ENCODE measurements at places on chromosomes 6 and 20.

DNA sequence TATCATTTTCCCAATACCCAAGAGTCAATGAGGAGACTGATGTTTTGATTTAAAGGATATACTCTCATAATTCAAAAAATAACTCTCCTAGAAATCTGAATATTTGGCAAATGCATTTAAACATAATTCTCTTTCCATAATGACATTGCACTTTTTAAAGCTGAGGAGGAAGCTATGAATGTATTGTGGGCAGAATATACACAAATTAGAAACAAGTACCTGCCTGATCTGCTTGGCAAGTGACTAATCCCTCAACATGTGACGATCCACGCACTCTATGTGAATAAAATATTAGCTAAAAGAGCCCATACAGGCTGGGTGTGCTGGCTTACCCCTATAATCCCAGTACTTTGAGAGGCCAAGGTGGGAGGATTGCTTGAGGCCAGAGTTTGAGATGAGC lies 88.3 kb upstream of the CCDC28A start:
- H3K4me3 ChIP-seq, result no peak overlapping the region
- H3K36me3 ChIP-seq, result no peaks in the 10 kb centered on the region
- H3K27me3 ChIP-seq, result no peaks in the 10 kb centered on the region
- DNase-seq, result no peak
- H3K4me1 ChIP-seq, result peaks cover 37% of the 10 kb centered on the region

DNA sequence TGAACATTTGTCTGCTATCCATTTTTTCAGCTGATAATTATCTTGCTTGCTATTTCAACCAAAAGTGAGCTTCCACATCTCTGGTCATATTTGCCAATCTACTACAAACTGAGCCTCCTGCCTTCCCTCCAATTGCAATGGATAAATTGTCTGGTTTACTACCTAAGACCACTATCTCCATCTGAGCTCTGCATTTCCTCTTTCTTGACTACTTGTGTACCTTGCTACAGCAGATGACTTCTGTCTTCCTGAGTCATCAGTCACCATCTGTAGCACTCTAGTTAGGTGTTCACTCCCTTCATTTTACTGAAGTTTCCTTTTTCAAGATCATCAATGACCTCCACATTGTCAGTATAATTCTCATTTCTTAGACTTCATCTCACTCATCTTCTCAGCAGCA lies 33.5 kb upstream of the PHIP start:
- no peaks in the 10 kb centered on the region for H3K36me3 ChIP-seq
- no peaks in the 10 kb centered on the region for H3K27me3 ChIP-seq
- H3K4me3 ChIP-seq, result no peak overlapping the region
- DNase-seq, result no peak
- H3K4me1 ChIP-seq, result no peaks in the 10 kb centered on the region

GRCh38 chr6:118249680-118250079 lies 298.4 kb upstream of the PLN start:
- H3K4me3 ChIP-seq, result no peak overlapping the region
- no peaks in the 10 kb centered on the region for H3K27me3 ChIP-seq
- no peak overlapping the region for H3K27ac ChIP-seq
- no peak for DNase-seq
- H3K36me3 ChIP-seq, result no peaks in the 10 kb centered on the region

DNA sequence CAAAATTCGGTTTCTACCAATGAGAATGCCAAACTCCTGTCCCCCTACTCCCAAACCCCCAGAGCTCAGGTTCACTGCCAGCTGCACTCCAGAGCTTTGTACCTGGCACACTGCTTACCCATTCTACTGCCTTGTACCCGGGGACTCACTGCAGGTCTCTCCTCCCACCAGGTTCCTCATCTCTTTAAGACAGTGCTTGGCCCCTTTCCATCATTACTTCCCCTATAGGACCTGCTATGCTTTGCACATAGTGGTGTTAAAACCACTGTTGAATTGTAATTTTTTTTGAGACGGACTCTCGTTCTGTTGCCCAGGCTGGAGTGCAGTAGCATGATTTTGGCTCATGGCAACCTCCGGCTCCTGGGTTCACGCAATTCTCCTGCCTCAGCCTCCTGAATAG lies 25.9 kb downstream of the LYRM4 start:
- no peak for DNase-seq
- H3K4me1 ChIP-seq, result no peaks in the 10 kb centered on the region
- no peak overlapping the region for H3K4me3 ChIP-seq
- H3K27ac ChIP-seq, result no peak overlapping the region
- H3K27me3 ChIP-seq, result no peaks in the 10 kb centered on the region

DNA sequence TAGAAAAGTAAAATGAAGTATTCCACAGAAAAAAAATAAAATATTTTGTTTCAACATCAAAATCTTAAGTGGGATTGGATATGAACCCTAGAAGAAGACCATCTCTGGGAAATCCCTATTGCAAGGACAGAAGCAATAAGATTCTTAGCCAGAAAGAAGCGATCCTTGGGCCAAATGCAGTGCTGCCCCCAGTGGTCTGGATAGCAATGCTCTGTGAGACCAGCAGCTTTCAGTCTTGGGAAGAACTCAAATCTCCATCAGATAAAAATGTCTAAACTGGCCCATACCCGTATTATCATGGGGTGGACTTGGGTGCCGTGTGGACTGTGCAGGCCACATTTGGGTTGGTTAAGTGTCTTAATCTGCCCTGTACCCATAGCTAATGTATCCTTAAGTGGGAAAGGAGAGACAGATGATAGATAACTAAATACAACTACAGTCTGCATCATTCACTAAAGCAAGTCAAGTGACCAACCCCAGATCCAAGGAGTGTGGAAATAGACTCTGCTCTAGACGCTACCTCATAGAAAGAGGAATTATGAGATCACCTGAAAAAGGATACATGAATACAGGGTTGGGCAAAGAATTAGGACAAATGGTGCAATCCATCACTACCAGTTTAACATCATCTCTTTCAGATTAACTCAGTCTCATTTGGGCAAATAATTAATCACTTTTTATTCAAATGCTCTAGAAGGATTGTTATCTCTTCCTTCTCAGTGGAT lies 38.9 kb upstream of the SNAP25 start:
- H3K27me3 ChIP-seq, result no peaks in the 10 kb centered on the region
- H3K4me1 ChIP-seq, result no peaks in the 10 kb centered on the region
- DNase-seq, result no peak
- H3K36me3 ChIP-seq, result no peaks in the 10 kb centered on the region
- no peak overlapping the region for H3K27ac ChIP-seq

DNA sequence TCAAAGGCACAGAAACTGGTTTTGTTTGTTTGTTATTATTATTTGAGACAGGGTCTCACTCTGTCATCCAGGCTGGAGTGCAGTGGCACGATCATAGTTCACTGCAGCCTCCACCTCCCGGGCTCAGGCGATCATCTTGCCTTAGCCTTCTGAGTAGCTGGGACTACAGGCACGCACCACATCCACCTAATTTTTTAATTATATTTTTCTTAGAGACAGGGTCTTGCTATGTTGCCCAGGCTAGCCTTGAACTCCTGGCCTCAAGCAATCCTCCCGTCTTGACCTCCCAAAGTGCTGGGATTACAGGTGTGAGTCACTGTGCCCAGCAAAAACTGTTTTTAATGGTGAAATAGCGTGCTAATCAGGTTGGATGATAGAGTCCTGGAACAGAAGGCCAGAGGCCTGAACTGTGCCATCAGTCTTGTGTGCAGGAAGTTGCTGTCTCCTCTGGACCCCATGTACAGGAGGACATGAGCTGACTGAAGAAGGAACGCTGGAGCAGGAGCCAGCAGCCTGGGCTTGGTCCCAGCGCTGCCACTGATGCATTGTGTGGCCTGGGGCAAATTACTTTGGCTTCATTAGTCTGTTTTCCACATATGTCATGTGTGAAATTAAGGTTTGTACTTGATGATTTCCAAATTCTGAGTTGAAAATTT lies 4.9 kb downstream of the TM9SF4 start:
- peaks cover 54% of the 10 kb centered on the region for H3K4me1 ChIP-seq
- H3K27me3 ChIP-seq, result no peaks in the 10 kb centered on the region
- H3K27ac ChIP-seq, result no peak overlapping the region

GRCh38 chr6:117908246-117909068 lies 1.4 kb downstream of the SLC35F1 start:
- peaks cover 58% of the 10 kb centered on the region for H3K27me3 ChIP-seq
- no peak for DNase-seq
- H3K4me3 ChIP-seq, result peak overlapping the region; percentile 72
- H3K4me1 ChIP-seq, result peaks cover 20% of the 10 kb centered on the region
- H3K27ac ChIP-seq, result no peak overlapping the region
